ENCODE measurements at places on chromosomes 7 and 10.

- DNase-seq, result no peak
Observed at GRCh38 chr7:6453734-6454133, 6.0 kb upstream of the DAGLB start.

- no peak for DNase-seq
Observed at GRCh38 chr10:122508021-122508420, 46.7 kb downstream of the HTRA1 start.

DNA sequence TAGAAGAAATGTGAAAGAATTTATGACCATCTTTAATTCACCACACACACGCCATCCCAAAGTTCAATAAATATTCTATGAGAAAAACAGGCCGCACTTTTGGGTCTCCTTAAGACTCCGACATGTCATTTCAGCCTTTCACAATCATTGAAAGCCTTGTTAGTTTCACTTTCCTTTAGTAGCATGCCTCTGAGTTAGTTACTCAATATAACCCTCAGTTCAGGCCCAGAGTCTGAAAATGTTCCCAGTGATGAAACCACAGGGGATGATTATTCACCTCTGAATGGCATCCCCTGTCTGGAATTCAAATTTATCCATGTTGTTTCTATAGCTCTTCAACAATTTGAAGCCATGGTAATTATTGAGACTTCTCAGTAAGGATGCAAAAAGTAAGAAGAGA is 278.1 kb upstream of the NRP1 start:
- no peak for DNase-seq

- no peak for DNase-seq
Observed at GRCh38 chr7:142636751-142637150, 112.5 kb upstream of the PRSS1 start.

- no peak for DNase-seq
Observed at GRCh38 chr7:83876593-83876992, 227.7 kb upstream of the SEMA3E start.

DNA sequence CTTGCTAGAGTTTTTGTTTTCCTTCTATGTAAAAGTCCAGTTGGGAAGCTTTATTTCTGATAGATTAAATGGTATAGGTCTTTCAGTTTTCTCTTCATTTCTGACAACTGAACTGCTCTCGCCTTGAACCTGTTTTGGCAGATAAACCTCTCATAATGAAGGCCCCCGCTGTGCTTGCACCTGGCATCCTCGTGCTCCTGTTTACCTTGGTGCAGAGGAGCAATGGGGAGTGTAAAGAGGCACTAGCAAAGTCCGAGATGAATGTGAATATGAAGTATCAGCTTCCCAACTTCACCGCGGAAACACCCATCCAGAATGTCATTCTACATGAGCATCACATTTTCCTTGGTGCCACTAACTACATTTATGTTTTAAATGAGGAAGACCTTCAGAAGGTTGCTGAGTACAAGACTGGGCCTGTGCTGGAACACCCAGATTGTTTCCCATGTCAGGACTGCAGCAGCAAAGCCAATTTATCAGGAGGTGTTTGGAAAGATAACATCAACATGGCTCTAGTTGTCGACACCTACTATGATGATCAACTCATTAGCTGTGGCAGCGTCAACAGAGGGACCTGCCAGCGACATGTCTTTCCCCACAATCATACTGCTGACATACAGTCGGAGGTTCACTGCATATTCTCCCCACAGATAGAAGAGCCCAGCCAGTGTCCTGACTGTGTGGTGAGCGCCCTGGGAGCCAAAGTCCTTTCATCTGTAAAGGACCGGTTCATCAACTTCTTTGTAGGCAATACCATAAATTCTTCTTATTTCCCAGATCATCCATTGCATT is 27.1 kb downstream of the MET start:
- DNase-seq, result no peak

- DNase-seq, result no peak
Observed at GRCh38 chr10:124325633-124325914, 93.1 kb downstream of the OAT start.

GRCh38 chr10:97331153-97331703 is 3.3 kb downstream of the FRAT2 start:
- DNase-seq, result no peak

- no peak for DNase-seq
Observed at GRCh38 chr10:70403483-70404035, 386 bp upstream of the EIF4EBP2 start.

- DNase-seq, result no peak
Observed at GRCh38 chr7:108736221-108736891, 166.7 kb downstream of the DNAJB9 start.

GRCh38 chr7:73449422-73449821 is 15.8 kb downstream of the FZD9 start:
- DNase-seq, result no peak

DNA sequence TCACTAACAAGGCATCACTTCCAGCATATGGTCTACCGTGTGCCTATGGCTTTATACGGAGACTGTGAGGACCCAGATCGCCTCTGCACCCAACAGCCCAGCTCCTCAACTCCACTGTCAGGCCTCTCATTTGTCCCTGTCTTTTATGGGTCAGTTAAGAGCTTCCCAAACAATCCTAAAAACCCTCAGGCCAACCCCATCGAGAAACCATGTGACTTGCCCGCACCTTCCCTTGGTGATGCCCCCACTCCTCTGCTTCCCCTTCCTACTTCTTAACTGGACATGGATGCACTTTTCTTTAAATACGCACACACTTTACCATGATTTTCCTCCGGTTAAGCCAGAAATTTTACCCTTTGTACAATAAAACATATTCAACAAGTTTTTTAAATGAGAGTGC is 46.8 kb downstream of the BAIAP2L1 start:
- no peak for DNase-seq

GRCh38 chr10:120813085-120813484 is 38.1 kb upstream of the WDR11 start:
- DNase-seq, result no peak

- DNase-seq, result no peak
Observed at GRCh38 chr10:103793429-103793828, 61.9 kb downstream of the SH3PXD2A start.

GRCh38 chr7:86600506-86601290 is 43.0 kb upstream of the GRM3 start:
- no peak for DNase-seq

- no peak for DNase-seq
Observed at GRCh38 chr10:20180766-20181165, 364.5 kb downstream of the PLXDC2 start.
